ENCODE measurements at places on chromosomes 5 and 9.

GRCh38 chr9:115170358-115171073, 52.6 kb upstream of the TNC start:
- peak; percentile 68 for DNase-seq

DNA sequence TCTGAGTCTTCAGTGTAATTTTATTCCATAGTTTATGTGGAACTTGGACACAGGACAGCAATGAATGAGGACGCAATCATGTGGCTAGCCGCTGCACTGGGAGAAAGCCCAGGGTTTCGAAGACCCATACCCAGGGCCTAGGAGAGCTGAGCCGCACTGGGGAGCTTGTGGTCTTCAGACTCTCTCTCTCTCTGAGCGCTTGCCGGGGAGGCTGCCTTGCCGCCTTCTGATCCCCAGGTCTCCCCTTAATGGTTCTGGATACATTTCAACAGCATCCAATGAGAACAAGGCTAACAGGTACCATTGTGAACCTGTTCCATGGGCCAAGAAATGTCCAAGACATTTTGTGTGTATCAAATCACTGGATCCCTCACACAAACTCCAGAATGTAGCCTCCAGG, 383.4 kb downstream of the ICE1 start:
- DNase-seq: no peak

DNA sequence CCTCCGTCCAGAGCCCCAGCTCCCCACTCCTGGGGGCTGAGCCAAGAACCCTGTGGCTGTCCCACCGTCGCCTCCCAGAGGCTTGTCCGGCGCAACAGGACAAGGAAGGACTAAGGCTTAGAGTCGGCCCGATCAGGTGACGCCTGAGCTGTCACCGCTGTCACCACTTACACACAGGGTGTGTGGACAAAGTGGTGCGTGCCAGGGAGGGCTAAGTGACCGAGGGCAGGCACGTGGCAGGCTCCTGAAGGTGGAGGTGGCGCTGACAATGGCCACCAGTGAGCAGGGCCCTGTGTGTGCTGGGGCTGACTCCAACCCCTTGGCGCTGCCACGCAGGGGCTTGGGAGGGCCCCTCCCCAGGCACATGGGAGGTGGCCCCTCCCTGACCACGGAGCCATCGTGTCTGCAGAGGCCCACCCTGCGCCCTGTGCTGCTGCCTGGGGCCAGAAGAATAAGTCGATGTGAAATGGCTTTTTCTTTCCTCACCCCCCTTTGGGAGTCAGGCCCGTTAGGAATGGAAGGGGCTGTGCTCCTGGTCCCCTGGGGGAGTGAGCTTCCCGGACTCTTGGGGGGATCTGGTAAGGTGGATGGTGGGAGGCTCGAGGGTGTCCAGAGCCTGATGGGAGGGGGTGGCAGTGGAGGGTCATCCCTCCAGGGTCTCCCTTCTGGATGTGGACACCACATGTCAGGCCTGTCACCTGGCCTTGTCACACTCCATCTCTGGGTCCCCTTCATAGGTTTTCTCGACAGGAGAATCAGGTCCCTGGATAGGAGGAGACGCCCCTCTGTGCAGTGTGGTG, 2.6 kb upstream of the GPSM1 start:
- no peak for DNase-seq

GRCh38 chr9:89218040-89218928, 39.7 kb upstream of the SHC3 start:
- no peak for DNase-seq

DNA sequence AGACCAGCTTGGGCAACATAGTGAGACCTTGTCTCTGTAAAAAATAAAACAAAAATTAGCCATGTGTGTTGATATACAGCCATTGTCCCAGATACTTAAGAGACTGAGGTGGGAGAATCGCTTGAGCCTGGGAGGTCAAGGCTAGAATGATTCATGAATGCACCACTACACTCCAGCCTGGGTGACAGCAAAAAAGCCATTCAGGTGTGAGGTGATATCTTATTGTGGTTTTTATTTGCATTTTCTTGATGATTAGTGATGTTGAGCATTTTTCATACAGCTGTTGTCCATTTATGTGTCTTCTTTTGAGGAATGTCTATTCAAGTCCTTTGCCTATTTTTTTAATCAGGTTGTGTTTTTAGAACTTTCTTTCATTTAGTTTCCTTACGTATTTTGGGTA, 23.2 kb downstream of the MTAP start:
- DNase-seq: no peak

DNA sequence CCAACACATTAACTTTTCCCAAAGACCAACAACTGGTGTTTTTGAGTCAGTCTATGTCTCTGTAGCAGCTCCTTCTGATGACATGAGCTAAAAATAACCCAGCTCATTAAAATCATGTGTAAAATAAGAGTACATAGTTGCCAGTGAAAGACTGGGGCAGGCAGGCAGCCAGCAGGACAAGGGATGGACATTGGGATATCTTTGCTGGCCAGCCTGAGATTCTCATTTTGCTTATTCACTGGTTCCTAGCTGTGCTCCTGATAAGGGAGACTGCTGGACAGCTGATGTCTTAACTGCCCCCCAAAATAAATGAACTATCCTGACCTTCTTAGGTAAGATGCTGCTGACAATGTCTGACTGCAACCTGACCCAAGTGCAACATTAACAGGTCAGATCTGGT, 33.9 kb downstream of the EPB41L4B start:
- no peak for DNase-seq

- peak; percentile 58 for DNase-seq
Measured at GRCh38 chr9:77291714-77292113, 114.4 kb downstream of the VPS13A start.

DNA sequence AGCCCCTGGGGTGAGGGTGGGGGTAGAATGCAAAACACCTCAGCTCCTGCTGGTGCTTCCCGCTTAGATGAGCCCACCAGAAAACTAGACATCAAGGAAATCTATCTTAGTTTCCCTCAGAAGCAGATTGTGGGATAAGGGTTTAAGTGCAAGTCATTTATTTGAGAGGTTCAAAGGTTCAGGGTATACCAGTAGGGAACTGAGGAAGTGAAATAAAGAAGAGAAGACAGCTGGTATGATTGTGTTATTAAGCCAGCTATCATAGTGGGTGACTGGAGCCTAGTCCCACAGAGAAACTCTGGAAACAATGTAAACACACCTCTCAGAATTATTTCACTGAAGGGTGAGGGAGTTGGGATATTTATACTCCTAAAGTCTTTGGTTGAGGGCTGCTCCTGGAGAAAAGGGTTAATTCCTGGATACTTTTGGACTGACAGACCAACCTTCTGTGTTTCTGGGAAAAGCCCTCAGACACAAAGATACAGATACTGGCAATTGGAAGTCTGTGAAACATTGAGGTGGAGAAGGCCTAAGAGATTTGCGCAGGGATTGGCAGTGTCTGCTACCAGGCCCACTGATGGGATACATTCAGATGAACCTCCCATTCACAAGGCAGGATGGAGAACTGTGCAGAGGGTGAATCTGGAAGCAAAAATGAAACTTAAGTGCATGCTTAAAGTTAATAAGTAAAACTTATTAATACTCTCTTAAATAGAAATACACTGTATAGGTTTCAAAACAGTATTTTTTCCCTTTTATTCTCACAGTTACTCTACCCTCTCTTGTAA, 6.4 kb upstream of the DCTN4 start:
- DNase-seq: no peak

DNA sequence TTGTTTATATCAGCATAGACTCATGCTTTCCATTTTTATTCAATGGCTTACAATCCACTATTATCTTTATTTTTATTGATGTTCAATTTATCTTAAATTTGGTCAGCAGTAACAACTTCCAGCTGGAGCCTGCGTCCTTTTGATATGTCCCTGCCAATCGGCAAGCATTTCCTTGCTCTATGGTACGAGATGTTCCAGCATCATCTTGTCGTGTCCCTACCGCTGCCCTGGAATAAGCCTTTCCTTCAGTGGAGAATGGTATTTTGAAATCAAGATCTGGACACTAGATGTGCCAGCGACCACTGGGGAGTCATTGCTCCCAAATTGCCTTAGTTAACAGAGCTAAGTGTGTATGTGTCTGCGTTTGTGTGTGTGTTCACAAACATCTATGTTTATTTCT, 151.6 kb upstream of the RGMB start:
- no peak for DNase-seq

DNA sequence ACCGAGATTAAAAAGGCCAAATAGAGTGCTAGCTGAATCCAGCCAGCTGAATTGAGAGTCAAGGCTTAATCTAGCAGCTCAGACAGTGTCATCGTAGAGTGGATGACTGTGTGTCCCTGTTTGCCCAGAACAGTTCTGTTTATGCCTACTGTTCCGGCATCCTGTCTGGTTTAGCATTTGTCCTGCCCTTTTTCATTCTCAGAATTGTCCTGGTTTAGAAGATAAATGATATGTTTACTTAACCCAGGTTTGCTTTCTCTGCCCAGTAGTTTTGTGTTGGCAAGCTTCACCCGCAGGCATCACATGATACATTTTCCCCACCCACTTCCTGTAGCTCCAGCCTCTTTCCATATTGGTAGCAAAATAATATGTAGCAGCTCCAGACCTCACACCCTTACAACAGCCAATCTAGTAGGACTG, 41.3 kb upstream of the ZSWIM6 start:
- DNase-seq: no peak

GRCh38 chr9:70324963-70325362, 66.2 kb downstream of the SMC5 start:
- peak; percentile 71 for DNase-seq

DNA sequence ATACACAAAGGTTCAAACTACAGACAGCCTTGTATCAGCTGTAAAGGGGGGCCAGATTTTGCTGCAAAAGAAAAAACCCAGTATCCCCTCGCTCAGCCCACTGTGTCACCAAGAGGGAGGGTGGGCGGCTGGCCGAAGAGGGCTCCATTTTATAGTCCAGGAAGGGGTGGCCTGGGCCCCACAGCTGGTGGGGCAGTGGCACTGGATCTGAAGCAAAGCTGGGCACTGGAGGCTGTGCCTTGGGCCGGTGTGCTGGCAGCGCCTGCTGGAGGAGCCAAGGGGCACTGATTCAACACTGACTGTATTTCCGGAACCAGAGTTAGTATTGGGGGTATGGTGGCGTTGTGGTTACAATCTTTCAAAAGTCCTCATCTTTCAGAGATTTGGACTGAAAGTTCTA, 9.1 kb downstream of the BRD3 start:
- no peak for DNase-seq

DNA sequence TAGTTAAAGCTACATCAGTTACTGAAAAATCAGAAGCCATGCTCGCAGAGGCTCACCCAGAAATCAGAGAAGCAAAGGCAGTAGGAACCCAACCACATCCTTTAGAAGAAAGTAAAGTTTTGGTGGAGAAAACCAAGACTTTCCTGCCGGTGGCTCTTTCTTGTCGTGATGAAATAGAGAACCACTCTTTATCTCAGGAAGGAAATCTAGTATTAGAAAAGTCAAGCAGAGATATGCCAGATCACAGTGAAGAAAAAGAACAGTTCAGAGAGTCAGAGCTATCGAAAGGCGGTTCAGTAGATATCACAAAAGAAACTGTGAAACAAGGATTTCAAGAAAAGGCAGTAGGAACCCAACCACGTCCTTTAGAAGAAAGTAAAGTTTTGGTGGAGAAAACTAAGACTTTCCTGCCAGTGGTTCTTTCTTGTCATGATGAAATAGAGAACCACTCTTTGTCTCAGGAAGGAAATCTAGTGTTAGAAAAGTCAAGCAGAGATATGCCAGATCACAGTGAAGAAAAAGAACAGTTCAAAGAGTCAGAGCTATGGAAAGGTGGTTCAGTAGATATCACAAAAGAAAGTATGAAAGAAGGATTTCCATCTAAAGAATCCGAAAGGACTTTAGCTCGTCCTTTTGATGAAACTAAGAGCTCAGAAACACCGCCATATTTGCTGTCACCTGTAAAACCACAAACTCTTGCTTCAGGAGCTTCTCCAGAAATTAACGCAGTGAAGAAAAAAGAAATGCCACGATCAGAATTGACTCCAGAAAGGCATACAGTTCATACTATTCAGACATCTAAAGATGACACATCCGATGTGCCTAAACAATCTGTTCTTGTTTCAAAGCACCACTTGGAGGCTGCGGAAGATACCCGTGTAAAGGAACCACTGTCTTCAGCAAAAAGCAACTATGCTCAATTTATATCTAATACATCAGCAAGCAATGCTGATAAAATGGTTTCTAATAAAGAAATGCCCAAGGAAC, 47.2 kb downstream of the CMYA5 start:
- no peak for DNase-seq
